ENCODE measurements at places on chromosomes 11 and 22. TPM values are rescaled to one million over a fixed set of nuclear protein-coding genes. Genes with fewer than 3 reads are reported as not detected.

MMP8 gene
- total RNA-seq: not detected

APOBEC3C gene
- total RNA-seq: 115 TPM

PRR33 gene
- total RNA-seq: 0.11 TPM

NOX4 gene
- total RNA-seq: not detected

WDR74 gene
- 104 TPM for total RNA-seq

HIPK3 gene
- 36.5 TPM for total RNA-seq

SYT12 gene
- total RNA-seq: 0.08 TPM

SERPINH1 gene
- 10.2 TPM for total RNA-seq

TENM4 gene
- total RNA-seq: 0.15 TPM

RFPL3 gene
- not detected for total RNA-seq

OR8K3 gene
- not detected for total RNA-seq

ARHGAP42 gene
- not detected for total RNA-seq

CASP5 gene
- total RNA-seq: not detected

RASL10A gene
- total RNA-seq: 0.58 TPM

PHOX2A gene
- not detected for total RNA-seq

MS4A4E gene
- total RNA-seq: not detected

MRGPRX4 gene
- not detected for total RNA-seq

GRCh38 chr11:32658639-32659406 is 75.2 kb downstream of the EIF3M start:
- peak; percentile 66 for ATAC-seq

- ATAC-seq: no peak
Measured at GRCh38 chr11:72647882-72648281, 26.3 kb downstream of the PDE2A start.

DNA sequence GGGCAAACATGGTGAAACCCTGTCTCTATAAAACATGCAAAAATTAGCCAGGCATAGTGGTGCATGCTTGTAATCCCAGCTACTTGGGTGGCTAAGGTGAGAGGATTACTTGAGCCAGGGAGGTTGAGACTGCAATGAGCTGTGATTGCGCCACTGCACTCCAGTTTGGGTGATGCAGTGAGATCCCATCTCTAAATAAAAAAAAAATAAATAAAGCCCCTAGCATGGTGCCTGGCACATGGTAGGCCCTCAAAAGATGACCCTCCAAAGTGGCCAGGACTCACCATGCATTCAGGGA is 74.6 kb downstream of the PTPRJ start:
- no peak for ATAC-seq

DNA sequence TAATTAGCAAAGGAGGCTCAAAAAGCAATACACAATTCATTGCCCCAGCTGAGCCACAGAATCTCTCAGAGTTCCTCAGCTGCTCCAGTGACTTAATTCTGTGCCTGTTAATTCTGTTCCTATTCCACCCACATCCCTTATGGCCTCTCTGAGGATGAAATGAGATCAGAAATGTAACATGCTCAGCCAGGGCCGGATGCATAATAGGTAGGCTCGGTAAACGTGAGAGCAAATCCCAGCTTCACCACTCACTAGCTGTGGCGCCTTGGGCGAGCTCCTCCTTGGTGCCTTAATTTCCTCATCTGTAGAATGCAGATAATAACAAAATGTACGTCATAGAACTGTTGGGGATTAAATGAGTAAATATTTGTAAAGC is 42.8 kb upstream of the DKK3 start:
- ATAC-seq: no peak

DNA sequence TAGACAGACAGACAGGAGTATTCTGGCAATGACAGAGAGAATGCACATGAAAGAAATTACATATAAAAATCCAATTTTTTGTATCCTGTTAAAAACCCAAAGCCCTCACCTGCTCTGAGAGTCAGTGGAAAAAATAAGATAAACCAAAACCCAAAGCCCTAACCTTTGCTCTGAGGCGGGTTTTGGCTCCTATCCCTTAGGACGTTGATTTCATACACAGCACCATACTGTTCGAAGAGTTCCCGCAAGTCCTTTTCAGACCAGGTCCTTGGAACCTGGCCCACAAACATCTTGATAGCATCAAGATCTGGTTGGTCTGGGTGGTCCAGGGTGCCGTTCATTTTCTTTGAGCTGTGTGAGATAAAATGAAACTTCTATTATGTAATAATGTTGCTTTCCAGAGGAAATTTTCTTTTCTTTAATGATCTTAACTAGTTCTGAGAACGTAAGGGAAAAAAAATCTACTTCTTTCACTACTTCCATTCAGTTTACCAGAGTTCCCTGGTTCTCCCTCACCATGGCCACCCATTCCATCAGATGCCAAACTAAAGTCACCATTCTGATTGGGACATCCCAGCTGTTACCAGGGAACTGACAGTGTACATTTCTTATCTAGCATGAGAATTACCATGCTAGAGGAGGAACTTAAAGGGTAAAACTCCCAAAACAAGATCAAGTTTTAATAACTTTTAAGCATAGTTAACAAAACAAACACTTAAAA is 39.9 kb upstream of the RAPSN start:
- ATAC-seq: no peak

GRCh38 chr11:12765428-12765827 is 91.2 kb downstream of the TEAD1 start:
- no peak for ATAC-seq

- ATAC-seq: no peak
Measured at GRCh38 chr22:48943567-48944432, 883.9 kb downstream of the BRD1 start.

DNA sequence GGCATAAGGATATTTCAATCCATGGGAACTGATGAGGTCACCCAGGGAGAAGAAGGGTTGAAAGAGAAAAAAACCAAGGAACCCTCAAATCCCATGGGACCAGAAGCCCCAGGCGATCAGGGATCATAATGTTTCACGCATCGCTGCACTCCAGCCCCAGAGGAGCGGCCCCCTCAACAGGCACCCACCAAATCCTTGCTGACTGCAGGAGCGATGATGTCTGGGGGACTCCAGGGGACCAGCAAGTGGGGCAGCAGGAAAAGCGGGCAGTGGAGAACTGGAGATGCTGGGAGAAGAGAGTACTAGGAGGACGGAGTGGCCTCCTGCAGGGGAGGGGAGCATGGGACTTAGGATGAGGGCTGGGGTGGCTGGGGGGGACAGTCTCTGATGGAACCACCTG is 47.7 kb upstream of the LINC01488 start:
- ATAC-seq: no peak

DNA sequence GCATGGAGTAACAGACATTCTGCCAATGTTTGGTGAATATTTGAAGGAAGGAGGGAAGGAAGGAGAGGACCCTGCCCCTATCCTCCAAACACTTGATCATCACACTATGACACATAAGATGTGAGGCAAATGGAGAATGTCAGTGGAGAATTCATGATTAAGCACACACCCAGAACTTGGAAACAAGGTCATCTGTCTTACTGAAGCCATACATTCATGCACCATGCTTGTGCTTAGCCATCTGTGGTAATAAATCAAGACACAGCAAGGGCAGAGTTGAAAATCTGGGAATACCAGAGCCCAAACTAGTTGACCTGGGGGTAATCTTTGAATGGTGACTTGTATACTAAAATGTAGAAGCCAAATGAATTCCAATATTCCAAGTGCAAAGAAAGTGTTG is 7.9 kb upstream of the TIMP3 start:
- ATAC-seq: no peak

DNA sequence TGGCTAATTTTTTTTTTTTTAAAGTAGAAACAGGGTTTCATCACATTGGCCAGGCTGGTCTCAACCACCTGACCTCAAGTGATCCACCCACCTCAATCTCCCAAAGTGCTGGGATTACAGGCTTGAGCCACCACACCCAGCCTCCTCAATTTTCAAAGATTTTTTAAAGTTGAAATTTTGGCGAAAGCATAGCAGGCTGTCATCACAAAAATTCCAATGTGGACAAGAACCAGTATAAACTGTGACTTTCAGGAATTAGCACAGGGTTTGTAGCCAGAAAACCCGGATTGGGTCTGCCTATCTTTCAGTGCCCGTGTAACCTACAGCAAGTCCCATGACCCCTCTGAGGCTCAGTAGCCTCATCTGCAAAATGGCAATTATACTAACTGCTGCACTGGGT is 80.2 kb downstream of the SGSM3 start:
- no peak for ATAC-seq

DNA sequence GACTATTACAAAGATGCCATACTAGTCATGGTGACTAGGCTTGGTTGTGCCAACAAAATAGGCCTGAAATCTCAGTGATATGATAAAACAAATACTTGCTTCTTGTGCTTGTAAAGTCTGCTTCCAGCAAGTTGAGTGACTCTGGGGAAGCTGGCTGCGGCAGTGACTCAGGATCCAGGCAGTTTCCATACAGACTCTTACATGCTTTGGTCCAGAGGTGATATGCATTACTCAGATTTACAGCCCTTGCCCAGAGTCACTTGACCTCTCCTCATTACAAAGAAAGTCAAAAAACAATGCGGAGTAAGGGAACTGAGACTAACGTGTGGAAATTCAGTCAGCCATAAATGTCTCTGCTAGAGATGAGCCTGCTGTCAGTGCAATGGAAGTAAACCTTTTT is 387.5 kb downstream of the KCNA4 start:
- no peak for ATAC-seq

DNA sequence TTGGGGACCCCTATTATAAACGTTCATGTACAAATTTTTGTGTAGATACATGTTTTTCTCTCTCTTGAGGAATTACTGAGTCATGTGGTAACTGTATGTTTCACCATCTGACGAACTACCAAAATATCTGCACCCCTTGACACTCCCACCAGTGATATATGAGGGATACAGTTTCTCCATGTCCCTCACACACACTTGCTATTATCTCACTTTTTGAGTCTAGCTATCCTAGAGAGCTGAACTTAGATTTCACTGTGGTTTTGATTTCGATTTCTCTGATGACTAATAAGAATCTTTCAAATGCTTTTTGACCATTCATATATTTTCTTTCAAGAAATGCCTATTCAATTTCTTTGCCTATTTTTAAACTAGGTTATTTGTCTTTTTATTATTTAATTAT is 200.2 kb downstream of the PGR start:
- ATAC-seq: no peak

DNA sequence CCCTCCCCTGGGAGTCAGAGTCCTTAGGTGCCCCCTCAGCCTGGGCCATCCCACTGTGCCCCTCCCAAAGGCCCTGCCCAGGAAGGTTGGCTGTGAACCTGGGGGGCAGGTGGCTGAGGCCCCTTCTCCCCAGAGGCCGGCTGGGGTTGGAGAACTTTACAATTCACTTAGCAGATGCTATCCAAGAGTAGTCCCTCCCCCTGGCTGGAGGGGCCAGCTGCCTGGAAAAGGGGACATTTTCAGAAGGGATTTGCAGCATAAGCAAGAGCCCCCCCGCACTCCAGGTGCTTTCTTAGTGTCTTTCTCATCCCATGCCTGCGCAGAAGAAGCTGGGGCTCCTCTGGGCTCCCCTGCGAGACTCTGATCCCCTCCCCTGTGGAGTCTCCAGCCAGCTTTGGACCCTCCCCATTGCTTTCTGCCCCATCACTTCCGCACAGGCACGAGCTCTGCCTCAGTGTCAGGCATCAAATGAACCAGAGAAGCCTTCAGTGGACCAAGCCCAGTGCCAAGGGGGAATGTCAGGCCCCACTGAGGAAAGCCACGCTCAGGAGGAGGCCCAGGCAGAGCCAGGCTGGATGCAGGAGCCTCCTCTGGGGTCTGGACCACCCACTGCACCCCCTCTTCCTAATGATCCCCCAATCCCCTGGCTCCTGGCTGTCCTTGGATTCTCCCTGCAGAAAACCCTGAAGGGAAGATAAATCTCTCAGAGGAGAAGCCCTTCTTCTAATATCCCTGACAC is 3.7 kb downstream of the SSTR3 start:
- ATAC-seq: peak; percentile 2

GRCh38 chr11:16797776-16798175 is 59.3 kb downstream of the C11orf58 start:
- ATAC-seq: peak; percentile 30

DNA sequence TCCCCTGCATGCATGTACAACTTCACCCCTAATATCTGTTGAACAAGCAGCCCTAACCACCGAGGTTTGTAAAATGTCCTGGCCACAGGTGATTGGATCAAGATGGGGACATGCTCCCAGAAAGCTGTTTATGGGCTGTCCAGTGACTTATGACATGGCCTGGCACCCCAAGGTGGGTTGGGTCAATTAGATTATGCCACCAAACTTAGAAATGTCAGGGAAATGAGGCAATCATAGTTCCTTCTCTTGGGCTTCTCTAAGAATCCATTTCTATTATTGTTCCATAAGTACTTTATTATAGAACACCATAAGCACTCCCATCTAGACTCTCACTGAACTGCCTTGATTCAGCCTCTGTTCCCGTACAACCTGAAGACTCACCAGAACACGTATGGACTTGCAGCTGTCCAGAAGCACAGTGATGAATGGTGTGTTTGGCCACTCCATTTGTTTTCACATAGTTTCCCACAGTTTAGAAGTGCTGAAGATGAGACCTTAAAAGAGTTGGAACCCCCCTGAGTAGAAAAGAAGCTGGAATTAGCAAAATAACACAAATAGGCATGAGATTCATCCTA is 45.5 kb upstream of the OLFML1 start:
- ATAC-seq: no peak

- ATAC-seq: no peak
Measured at GRCh38 chr11:12707500-12707880, 33.3 kb downstream of the TEAD1 start.

DNA sequence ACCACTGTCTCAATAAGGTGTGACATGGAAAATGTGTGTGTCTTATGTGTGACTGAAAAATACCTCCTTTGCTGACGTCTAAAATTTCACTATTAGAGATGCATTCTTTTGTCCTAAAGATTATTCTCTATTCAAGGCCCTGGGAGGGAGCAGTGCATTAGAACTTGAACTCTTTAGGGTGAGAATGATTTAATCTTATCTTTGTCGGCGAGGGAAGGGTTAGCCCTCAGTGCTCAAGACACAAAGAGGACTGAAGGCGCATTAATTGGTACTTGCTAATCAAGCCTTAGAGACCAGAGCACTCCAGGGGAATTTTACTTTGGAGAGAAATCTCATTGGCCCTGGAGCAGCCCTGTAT is 29.8 kb upstream of the PLET1 start:
- no peak for ATAC-seq

DNA sequence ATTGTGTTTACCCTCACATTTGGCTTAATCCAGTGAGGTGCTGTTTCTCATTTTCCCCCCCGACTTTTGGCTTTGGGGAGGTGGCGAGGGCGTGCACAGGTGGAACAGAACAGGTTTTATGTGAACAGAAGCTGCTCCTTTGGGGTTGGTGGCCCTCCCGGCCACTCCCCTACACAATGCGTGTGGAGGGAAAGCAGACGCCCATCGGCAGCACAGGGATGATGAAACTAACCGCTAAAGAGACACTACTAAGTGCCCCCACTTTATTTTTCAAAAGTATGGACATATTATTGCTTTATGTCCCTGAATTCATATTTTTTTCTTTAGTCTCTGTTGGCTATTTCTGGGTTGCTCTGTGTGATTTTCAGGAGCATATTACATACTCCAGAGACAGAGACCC is 160.9 kb downstream of the ENTHD1 start:
- no peak for ATAC-seq

DNA sequence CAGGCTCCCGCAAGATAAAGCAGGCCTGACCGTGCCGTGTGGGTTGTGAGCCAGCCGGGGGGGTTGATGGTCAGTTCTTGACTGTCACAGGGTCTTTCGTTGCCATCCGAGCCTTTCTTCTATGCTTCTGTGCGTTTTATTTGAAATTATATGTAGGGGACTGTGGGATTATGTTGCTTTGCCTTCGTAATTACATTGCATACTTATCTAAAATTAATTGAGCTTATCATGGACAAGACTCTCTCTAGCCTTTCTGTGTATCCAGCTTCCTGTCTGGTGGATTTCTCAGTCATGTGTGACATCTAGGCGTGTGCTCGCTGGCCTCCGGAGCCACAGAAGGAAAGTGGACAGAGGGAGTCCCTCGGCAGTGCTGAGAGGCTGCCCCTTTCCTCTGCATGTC is 93.2 kb downstream of the TBC1D22A start:
- no peak for ATAC-seq

- no peak for ATAC-seq
Measured at GRCh38 chr11:111715142-111715816, 50.9 kb downstream of the PPP2R1B start.
